Stimulated activated CD4-positive, alpha-beta T cell treated with anti-CD3 and anti-CD28 coated beads, Interleukin-1b, Interleukin-23, amount 100 ng/mL, for 4 hours (primary cell): ENCODE measurements at places on chromosomes 5 and 9.

- no peak for DNase-seq
Observed at GRCh38 chr9:84499969-84500582, 159.5 kb upstream of the SLC28A3 start.

- no peak for DNase-seq
Observed at GRCh38 chr5:143583409-143583808, 179.9 kb upstream of the NR3C1 start.

GRCh38 chr5:165616490-165617405 lies 2111.3 kb downstream of the MAT2B start:
- no peak for DNase-seq

- no peak for DNase-seq
Observed at GRCh38 chr5:53302529-53302928, 177.9 kb upstream of the FST start.

DNA sequence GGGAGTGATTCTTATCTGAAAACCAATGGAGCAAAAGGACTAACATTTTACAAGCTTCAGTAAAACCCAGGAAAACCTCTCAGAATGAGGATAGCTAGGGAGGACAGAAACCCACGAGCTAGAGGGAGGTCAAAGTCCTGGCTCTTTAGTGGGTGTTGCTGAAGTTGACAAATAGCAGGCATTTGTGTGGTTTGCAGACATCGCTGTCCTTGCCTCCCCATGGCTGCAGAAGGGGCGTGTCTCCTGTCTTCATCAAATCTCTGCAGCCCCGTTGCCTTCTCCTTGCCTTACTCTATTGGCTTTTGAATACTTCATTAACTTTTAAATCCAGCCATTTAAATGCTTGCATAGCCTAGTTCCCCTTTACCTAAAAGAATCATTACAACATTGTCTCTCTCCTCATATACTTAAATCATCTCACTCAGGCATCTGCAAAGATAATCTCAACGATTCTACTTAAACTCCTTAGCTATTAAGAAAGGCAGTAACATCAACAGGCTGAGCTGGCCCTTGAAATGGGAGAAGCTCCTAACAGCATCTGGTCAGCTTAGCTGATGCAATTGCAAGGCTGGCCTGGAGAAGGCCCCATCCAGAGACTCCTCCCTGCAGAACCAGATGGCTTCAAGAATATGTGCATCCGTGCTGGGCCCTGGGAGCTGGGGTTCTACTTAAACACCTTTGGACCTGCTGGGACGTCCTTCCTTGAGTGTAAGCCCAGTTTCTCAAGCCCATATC lies 152.8 kb upstream of the TAS2R1 start:
- no peak for DNase-seq

- no peak for DNase-seq
Observed at GRCh38 chr9:73916016-73916673, 581.0 kb upstream of the RORB start.

- DNase-seq = no peak
Observed at GRCh38 chr5:126801992-126802294, 25.0 kb downstream of the LMNB1 start.

DNA sequence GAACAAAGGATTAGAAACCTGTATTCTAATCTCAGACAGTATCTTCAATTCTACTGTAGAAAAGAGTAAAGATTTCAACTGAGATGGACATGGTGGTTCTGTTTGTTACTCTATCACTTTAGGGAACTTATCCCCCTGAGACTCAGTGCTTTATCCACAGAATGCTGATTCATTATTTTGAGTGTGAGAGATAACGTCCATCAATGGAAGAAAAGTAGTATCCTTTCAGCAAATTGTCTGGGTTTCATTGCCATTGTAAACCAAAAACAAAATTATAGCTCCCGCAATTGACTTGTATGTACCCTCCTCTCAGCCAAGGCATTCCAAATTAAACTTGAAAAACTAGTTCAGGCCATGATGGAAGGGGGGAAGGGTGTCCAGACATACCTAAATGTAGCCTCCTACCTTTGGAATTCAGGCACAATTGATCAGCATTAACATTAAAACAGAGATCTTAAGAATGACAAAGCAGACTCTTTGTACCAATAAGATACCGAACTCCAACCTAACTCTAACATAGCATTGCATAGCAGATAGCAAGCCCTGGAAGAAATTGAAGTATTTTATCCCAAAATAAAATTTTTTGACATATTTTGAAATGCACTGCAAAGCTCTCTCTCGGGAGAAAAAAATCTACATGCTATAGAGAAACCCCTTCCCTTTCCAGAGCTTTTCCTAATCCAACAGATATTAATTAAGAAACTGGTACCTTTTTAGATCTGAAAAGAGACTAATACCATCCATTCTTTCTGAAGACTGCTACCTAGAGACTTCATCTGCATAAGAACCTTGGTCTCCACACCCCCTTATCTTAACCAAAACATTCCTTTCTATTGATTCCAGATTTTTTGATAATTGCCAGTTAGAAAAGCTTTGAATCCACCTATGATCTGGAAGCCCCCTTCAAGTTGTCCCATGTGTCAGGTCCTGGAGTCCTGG lies 1055.7 kb downstream of the PTPRD start:
- DNase-seq = no peak

DNA sequence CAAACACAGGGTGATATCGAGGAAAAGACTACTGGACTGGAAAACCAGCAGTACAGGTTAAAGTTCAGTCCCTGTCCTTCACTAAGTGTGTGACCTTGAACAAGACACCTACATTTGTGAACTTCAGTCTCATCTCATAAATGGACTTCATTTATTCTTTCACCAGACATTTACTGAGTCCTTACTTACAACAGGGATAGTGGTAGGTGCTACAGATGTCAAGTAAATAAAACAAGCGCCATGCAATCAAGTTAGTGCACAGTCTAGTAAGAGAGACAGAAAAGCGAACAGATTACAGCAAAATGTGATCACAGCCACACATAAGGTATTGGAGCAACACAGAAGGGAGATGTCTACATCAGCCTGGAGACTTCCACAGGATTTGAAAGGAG lies 413.2 kb downstream of the ACTL7B start:
- no peak for DNase-seq

- DNase-seq = no peak
Observed at GRCh38 chr5:160460377-160461049, 38.9 kb downstream of the PTTG1 start.

DNA sequence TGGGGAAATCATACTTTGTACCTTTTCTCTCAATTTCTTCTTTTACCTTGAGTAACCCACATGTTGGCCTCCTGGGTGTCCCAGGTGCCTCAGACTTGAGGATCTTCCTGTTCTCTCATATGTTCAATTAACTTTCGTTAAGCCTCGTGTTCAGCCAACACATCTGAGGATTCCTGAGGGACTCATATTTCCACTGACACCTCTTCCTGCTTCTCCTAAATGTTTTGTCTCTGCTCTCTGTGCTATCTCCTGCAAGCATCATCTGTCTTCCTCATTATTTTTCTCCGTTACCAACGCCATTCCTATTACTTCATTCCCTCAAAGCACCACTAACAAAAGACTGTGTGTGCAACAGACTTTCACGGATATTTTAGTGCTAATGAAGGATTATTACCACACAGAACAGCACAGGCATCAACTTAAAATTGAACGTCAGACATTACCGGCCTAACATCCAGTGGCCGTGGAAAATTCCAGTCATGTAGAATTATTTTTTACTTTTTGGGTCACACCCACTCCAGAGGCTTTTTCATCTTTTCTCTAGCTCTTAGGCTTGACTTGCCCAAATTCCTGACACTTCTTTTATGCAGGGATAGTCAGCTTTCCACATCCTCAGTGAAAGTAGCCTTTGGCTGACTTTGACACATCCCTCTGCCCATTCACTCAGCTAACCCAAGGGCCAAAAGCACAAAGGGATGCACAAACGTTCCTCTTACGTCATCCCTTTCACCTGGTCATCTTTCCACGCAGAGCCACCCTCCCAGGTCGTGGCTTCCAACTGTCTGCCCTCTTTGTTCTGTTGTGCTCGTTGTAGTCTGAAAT lies 46.0 kb upstream of the OSMR start:
- DNase-seq = no peak

DNA sequence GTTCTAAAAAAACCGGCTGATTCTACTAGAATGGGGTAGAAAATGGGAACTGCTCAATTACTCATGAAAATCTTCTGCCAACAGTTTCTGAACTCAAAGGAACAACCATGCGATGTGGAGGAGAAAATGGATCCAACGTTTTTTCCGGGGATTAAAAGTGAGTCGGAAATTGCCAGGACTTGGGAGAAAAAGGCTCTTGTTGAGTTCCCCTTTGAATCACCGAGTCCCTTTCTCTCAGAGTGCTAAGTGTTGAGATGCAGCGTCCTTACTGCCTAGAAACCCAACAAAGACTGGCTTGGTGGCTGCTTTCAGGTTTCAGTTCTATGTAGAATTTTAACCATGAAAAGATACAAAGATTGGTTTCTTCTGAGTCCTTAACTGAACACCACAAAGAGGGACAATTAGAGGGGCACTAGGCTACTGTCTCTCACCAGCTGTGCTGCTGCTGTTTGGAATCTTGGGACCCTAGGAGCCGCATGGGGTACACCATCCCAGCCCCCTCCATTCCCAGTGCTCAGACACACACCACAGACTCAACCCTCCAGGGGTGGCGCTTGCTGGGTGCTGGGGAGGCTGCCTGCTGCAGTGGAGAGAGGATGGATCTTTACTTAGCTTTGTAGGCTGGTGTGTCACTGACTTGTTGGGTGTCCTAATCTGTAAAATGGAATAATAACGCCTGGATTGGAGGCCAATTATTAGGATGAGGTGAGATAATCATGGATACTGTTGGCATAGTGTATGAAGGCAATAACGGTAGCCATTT lies 21.5 kb upstream of the NEUROG1 start:
- DNase-seq = no peak

DNA sequence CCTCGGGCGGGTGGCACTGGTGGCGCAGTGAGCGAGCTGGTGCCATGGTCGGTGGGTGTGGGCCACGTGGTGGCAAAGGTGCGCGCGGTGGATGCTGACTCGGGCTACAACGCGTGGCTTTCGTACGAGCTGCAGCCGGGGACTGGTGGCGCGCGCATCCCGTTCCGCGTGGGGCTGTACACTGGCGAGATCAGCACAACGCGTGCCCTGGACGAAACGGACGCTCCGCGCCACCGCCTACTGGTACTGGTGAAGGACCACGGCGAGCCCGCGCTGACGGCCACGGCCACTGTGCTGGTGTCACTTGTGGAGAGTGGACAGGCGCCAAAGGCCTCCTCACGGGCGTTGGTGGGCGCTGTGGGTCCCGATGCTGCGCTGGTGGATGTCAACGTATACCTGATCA lies 2.0 kb downstream of the PCDHA4 start:
- DNase-seq = no peak
